ENCODE measurements at places on chromosomes 3 and 15. TPM values are rescaled to one million over a fixed set of nuclear protein-coding genes. Genes with fewer than 3 reads are reported as not detected.

GRCh38 chr15:45660231-45660979 lies 25.6 kb downstream of the SQOR start:
- peak; percentile 46 for DNase-seq

- no peak for DNase-seq
Measured at GRCh38 chr15:63321462-63321861, 44.1 kb downstream of the APH1B start.

DNA sequence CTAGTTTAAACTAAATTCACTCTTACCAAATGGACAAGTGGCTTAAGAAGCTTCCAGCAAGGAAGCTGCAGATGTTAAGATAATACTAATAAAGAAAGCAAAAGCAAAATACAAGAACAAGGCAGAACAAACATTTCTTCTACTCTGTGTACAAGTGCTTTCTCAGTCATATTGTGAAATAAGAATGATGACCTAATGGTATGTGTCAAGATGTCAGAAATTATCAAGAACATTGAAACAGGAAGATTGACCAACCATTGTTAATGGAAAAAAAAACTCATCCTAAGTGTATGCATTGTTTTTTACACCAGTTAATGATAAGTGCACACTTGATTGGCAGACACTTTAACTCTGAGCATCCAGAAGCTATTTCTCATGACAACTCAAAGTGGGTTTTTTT lies 65.4 kb upstream of the P2RY1 start:
- DNase-seq, result no peak

- no peak for DNase-seq
Measured at GRCh38 chr3:155500194-155500818, 206.8 kb upstream of the STRIT1 start.

DNA sequence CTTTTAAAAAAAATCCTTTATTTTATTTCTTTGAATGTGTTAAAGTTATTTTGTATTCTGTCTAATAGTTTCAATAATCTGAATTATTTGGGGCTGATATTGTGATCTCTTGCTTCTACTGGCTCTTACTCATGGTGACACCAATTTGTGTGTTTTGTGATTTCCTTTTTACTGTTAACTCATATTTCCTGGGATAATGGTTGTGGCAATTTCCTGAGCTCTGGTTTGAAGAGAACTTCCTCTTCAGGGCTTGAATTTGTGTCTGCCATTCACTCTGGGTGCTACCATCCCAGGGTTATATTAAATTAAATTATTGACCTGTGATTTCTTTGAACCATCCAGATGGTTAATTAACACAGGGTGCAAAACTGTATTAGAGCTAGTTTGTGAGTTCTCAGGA lies 60.4 kb upstream of the RNF7 start:
- DNase-seq, result no peak

ROBO1 gene
- total RNA-seq, result 25.3 TPM

GRAMD2A gene
- 0.63 TPM for total RNA-seq

IGDCC3 gene
- 0.25 TPM for total RNA-seq

MB21D2 gene
- total RNA-seq, result 5.6 TPM

UROC1 gene
- not detected for total RNA-seq

ZPLD1 gene
- total RNA-seq, result 0.33 TPM

GATA2 gene
- total RNA-seq, result 5.5 TPM

MKRN3 gene
- total RNA-seq, result 0.65 TPM

ISLR2 gene
- total RNA-seq, result 0.36 TPM

All from fibroblast of the aortic adventitia (primary cell).